ENCODE measurements at places on chromosomes 7 and 10.
A peak's percentile ranks its signal among the peaks of the same experiment; 100 is the strongest.

GRCh38 chr10:95688648-95689047 lies 5.1 kb downstream of the TCTN3 start:
- DNase-seq: no peak

GRCh38 chr7:155571581-155572345 lies 25.4 kb upstream of the CNPY1 start:
- DNase-seq: no peak

- peak; percentile 39 for DNase-seq
Observed at GRCh38 chr7:98760201-98760651, 109.6 kb downstream of the TMEM130 start.

DNA sequence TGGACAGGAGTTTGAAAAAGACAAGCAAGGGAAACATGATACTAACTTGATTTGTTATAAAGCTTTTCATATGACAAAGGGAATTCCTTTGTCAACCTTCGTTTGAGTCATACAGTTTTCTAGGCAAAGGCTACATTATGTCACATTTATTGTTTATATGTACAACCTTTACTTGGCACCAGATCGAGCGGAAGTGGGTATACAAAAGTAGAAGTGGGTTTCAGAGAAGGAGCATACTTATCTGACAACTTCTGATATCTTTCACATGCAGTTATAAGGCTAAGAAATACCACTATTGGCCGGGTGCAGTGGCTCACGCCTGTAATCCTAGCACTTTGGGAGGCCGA lies 11.0 kb downstream of the STMP1 start:
- DNase-seq: no peak
